Epithelial cell of proximal tubule (primary cell): ENCODE measurements at places on chromosomes 5 and 9. TPM values are rescaled to one million over a fixed set of nuclear protein-coding genes. Genes with fewer than 3 reads are reported as not detected.

The TEX48 gene
- total RNA-seq, result not detected in 2 replicates

The TUSC1 gene
- 16.7 and 20.8 TPM in 2 replicates for total RNA-seq

The LHX2 gene
- not detected in 2 replicates for total RNA-seq

GRCh38 chr9:114132550-114132918 lies 22.8 kb upstream of the COL27A1 start:
- DNase-seq, result no peak

DNA sequence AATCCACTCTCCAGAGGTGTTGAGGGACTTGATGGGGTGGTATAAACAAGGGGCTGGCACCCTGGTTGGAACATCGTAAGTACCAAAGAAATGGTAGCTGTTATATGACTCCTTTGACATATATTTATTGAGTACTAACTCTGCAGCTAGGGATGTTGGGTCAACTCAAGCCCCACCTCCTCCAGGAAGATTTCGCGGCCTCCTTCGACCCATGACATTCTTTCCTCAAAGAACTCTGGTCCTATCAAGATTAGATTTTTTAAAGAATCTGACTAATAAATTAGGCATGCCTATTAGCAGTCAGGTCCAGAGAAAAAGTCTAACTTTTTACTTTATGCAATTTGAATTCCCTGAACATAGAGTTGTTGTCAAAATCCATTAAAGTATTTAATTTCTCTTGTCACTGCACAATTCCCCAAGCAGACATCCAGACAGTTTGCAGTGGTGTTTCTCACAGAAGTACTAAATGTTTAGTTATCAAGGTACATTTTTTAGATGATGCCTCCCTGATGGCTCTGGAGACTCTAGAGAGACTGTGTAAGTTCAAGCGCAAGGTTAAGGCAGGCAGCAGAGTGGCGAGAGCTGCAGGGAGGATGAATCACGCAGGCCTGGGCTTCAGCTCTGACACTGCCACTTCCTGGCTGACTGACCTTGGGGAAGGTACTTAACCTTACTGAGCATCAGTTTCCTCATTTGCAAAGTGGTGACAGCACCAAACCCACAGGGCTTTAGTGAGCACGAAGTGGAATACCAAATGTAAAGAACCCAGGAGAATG lies 209.6 kb downstream of the TTLL11 start:
- no peak for DNase-seq

DNA sequence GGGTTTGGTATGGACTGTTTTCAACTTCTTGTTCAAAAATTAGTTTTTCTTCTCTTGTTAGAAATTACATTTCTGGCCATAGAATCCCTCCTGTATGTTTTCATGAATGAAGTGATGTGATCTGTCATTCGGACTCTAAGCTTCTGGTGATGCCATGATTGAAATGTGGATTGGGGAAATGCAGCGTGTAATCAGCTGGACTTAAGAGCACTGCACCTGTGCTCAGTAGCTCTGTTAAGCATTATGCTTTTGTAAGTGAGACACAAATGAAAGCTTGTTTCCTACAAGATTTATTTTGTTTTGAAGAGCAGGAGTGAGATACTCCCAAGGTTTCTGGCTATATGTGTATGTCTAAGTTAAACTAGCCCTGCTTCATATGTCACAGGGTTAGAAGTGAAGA lies 24.0 kb upstream of the FAM120AOS start:
- no peak for DNase-seq

The DMRTA1 gene
- total RNA-seq, result 0.14 and 0.52 TPM in 2 replicates

DNA sequence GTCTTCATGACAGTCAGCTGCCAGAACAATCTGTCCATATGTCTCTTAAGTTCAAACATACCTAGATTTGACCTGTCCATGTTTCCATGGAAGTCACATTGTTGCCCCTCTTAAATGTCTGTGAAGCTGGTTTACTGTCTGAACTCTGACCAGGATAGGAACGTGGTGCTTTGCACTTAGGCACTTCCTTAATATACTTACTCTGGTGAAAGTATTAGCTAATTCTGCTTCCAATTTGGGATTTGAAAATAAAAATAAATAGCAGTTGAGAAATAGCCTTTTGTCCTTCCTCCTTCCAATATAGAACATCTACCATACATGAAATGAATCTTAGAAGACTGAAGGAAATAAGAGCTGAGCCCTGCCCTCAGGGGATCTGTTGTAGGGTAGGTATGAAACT lies 524.5 kb upstream of the CLINT1 start:
- no peak for DNase-seq

The CCDC180 gene
- 0.29 and 0.75 TPM in 2 replicates for total RNA-seq

The WDR31 gene
- 0.14 and 0.35 TPM in 2 replicates for total RNA-seq

GRCh38 chr9:76996700-76997099 lies 22.8 kb upstream of the FOXB2 start:
- DNase-seq, result no peak

GRCh38 chr5:53991942-53992341 lies 318.4 kb downstream of the ARL15 start:
- no peak for DNase-seq

- DNase-seq, result no peak
These were observed 12.8 kb upstream of the PHF19 start for GRCh38 chr9:120889606-120890271.

The PCDHGA1 gene
- 0.29 and 0.75 TPM in 2 replicates for total RNA-seq

The TAF11L10 gene
- not detected in 2 replicates for total RNA-seq

DNA sequence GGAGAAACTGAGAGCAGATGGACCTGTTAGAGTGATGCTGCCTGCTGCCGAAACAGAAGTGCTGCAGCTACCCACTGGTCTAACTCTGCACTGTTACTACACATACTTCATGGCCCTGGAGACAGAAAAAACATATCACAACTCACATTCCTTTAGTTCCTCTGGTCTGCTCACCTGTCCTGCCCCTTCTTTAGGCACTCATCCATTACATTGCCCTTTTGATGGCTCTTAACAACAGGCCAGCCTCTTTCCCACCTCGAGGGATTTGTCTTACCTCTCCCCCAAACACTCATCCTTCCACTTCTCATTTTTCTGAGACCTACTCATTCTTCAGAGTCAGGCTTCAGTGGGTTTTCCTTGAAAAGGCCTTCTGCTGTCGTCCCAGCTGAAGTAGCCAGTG lies 49.2 kb downstream of the KCTD16 start:
- no peak for DNase-seq

- DNase-seq, result no peak
These were observed 85.4 kb downstream of the TMEM161B start for GRCh38 chr5:88183255-88183654.
